ENCODE measurements at places on chromosomes 4 and X.

GRCh38 chr4:99875071-99875470, 19.2 kb downstream of the LAMTOR3 start:
- no peak for DNase-seq

- DNase-seq = no peak
These were observed 97.6 kb downstream of the FAM193A start for GRCh38 chr4:2634014-2634413.

GRCh38 chr4:88240297-88240714, 44.1 kb downstream of the PPM1K start:
- DNase-seq = no peak

DNA sequence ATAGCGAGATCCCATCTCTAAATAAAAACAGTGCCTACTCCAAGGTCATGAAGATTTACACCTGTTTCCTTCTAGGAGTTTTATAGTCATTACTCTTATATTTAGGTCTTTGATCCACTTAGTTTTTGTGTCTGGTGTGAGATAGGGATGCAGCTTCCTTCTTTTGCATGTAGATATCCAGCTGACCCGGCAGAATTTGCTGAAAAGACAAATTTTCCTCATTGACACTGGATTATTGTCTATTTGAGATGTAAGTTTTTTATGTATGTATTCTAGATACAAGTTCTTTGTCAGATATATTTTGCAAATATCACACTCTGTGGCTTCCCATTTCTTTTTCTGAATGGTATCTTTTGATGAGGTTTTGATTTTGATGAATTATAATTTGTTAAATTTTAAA, 85.4 kb downstream of the RFC1 start:
- no peak for DNase-seq

- DNase-seq = no peak
These were observed 44.2 kb downstream of the NAP1L5 start for GRCh38 chr4:88653371-88653946.

DNA sequence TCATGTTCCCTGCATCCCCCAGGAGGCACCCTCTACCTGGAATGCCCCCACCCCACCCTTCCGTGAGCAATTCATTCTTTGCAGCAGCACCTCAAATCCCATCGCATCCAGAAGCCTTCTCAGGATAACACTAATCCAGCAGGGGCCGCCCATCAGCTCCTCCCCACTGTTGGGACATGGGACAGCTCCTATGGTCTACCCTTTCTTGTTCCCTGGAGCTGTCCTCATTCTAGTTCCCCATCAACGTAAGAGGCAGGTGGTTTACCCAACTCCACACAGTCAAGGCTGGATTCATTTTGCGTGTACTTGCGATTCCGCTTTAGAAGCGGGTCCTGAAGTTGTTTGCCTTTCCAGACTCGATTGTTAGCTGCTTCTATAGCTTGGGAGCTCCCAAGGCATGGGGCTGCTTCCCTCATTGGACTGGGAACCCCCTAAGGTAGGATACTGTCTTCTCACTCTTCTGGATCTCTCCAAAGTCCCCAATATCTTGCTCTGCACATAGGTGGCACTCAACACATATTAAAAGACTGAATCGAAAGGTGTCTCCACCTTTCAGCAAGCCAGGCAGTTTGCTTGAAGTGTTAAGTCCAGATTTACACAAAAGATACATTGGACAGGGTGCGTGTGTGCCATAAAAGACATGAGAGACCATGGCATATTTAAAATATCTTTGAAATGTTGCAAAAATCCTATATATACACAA, 942 bp upstream of the APLN start:
- DNase-seq = peak; percentile 55
